HuH-7.5 (cell line): ENCODE measurements at places on chromosomes 2 and 18.

GRCh38 chr2:101802329-101802728 is 104.8 kb downstream of the MAP4K4 start:
- DNase-seq, result no peak

DNA sequence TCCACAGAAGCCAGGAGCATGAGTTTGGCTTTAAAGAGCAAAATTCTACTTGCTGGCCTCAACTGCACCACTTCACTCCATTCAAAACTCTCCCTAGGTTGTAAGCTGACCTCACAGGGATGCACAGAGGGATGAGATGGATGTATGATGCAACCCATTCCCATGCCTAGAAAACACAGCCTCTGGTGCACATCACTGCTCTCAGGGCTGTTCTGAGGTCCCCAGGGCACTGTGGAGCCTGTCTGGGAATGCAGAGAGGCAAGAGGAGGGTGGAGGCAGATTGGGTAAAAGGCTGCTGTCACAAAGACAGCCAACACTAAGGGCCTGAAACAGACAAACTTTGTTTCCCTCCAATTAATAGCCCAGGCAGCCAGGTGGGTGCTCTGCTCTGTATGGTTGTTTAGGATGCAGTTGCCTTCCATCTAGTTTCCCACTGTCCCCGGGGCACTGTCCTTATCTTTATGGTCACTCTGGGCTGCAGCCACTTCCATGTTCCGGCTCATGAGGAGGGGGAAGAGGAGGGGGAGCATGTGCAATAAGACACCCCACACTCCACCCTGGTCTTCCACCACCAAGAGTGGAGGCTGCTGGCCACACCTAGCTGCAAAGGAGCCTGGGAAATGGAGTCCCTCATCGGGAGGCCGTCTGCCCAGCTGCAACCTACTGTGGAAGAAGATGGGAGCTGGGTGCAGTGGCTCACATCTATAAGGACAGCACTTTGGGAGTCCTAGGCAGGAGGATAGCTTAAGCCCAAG is 7.0 kb downstream of the GPR45 start:
- no peak for DNase-seq

DNA sequence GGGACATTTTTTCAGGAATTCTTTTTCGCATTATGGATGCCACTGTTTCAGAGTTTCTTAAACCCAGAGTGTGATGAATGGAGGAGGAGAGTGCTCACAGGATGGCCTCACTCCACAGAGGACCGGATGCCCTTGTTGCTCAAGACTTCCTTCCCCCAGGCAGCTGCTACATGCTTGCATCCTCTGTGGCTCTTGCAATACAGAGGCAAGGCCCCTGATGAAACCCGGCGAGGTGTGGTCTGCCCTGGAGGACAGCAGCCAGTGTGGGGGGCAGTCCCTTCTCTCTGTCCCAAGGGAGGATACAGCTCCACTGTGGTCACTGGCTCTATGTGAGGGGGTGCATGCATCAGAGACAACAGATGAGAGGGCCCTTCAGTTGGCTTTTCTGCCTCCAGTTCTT is 109.6 kb downstream of the SH3RF3 start:
- DNase-seq, result no peak

DNA sequence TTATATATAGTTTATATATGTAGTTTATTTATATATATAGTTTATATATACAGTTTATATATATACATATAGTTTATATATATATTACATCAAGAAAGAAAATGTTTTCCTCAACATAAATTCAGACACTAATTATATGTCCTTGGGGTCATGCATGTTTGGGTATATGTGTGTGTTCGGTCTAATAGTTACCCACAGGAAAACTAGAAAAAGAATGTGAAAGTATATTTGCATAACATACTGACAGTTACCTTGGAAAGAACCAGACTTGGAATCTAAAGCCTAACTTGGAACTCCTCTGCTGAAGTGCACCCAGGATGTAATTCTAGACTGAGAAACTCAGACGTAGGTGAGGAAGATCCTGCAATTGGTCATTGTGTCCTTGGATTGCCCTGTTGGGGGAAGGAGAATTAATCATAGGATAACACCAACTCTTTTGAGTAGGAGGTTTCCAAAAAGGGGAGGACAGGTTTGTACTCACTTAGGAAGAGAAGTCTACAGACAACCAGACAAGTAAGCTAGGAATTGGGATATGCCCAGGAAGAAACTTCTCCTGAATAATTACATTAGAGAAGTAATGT is 8.9 kb upstream of the SLC25A12 start:
- no peak for DNase-seq

DNA sequence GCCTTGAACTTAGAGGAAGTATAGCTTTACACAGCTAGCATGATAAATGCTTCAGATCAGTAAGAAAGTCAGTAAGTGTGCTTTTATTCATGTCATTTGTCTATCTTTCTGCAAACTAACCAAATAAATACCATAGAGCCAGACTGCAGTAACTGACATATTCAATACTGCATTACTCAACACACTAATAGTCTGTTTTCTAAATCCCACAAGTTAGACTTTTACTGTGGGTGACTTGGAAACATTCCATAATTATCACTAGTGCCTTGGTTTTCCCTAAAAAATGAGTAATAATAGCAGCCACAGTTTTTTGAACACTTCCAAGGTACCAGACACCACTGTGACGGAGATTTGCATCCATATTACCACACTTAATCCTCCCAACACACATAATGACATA is 33.0 kb downstream of the ACVR1 start:
- no peak for DNase-seq

DNA sequence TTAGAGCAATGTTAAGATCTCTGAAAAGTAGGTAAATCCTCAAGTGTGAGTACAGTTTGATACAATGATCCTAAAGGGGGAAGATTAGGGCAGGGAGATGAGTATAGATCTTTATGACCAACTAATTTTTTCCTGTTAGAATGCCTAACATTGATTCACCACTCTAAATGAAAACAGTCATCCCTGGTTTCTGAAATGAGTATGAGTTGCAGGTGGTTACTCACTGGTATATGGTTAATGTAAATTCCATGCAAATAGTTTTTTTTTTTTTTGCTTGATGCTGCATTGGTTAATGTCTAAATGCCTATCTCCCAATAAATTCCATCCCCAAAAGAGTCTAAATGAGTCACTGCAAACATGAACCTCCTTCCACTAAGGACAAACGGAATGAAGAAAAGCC is 55.0 kb upstream of the SERPINB2 start:
- no peak for DNase-seq

- DNase-seq, result no peak
These were observed 36.7 kb downstream of the KIAA2012 start for GRCh38 chr2:202109737-202110184.

DNA sequence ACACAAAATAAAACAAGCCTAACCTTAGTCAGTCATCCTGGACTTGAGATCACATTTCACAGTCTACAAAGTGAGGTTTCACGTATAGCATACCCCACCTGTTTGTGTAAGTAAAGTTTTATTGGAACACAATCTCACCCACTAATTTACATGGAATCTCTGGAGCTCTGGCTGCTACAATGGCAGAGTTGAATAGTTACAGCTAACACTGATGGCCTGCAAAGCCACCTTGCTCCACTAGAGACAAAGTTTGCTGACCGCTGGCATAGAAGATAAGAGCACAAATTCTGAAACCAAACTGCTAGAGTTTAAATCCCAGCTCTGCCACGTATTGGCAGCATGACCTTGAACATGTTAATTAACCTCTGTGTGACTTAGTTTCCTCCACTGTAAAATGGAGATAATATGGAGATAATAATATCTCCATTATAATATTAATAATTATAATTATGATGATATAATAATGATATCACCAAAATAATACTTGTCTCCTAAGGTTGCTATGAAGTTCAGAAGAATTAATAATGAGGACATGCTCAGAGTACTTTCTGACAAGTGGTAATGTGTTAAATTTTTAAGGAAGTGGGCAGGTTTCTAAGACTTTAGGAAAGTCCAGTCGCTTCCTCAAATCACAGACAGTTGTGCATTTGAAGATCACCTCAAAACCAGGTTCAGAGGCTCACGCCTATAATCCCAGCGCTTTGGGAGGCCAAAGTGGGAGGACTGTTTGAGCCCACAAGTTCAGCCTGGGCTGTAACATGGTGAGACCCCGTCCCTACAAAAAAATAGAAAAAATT is 204.6 kb downstream of the SH3RF3 start:
- no peak for DNase-seq

- DNase-seq, result no peak
These were observed 75.8 kb upstream of the FN1 start for GRCh38 chr2:215511454-215512346.

DNA sequence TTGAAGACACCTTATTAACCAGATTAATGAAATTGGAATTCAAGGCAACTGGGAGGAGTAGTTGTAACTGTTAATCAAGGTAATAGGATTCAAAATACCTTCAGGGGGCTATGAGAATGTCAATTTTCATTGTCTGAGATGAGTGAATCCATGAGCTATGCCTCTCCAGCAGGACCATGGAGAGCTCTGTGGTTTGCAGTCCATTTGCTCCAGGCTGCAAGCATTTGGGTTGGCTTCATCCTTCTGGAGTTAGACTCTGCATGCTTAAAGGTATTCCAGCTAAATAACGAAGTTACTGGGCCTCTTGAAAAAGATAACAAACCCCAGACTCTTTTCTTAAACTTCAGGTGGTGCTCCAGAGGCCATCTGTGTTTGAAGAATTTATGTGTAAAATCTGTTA is 207.1 kb upstream of the SLC8A1 start:
- no peak for DNase-seq

DNA sequence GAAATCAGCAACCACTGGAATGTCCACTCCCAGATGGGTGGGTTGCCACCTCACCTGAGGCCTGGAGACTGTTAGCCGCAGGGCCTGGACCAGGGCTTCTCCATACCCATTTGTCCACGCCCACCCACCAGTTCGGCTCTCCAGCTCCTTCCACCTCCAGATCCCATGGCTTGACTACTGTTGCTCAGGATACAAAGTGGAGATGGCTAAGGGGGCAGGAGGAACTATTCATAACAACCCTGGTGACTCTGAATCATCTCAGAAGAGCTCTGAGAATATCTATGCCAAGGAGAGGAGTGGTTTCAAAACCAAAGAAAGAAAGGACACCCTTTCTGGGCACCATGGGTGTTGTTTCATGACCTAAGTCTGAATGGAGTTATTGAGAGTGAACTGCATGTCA is 145.8 kb downstream of the LAMA3 start:
- DNase-seq, result no peak

DNA sequence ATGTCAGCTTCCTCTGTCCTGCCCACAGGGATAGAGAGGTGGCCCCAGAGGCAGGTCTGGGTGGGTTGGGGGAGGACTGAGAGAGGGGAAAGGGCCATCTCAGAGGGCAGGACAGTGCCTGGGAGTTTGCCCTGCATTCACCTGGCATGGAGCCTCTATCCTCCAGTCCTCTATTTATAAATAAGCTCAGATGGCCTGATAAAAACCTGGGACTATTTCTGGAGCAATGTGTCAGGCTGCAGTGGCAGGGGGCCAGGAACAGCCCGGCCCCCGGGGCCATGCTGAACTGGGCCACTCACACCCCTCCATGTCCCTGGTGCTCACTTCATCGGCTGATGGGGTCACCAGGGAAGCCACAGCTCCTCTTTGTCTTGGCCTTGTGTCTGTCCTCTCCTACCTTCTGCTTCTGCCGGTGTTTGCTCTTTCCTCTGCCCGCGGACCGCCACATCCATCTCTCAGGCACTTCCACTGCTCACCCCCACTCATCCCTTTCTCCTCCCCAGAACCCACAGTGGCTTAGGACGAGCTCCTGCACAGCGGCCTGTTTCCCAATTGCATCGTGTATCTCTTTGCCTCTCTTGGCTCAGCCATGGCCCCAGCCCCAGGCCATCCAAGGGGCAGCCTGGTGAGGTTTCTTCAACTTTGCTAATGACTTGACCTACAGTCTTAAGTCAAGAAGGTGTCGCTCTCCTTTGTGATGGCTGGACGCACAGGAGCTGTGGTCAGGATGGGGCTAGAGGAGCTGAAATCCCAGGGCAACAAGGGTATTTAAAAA is 38.8 kb downstream of the SCTR start:
- no peak for DNase-seq

- no peak for DNase-seq
These were observed 91.4 kb upstream of the LGALSL start for GRCh38 chr2:64362562-64363026.

DNA sequence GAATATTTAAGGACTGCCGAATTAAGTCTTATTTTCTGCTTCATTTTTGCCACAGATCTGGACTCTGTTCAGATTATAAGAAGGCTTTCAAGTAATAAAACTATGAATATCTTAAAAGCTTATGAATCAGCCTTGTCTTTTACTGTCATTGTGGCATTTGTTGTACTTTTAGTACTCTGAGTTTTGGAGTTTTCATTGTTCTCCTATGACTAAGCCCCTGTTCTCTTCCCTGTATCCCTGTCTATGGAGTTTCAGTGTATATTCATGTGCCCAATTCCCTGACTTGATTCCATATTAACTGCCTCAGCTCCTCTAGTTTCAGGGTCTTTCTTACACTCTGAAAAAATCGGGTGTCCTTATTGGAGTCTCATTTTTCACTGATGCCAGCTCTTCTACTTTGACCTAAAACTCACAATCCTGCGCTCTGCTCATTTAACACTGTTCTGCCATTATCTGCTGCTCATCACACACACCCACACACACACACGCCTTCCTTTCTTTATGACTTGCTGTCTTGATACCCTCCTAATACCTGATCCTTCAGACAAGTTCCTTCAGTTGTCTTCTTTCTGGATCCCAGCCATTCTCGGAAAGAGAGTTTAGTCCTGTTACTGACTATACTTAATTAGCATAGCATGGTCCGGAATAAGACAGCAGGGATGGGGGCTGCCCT is 511.8 kb downstream of the CPS1 start:
- no peak for DNase-seq

- no peak for DNase-seq
These were observed 195.4 kb downstream of the RNF152 start for GRCh38 chr18:61697306-61697909.

- no peak for DNase-seq
These were observed 226.6 kb downstream of the ANKRD30B start for GRCh38 chr18:14974576-14974975.

DNA sequence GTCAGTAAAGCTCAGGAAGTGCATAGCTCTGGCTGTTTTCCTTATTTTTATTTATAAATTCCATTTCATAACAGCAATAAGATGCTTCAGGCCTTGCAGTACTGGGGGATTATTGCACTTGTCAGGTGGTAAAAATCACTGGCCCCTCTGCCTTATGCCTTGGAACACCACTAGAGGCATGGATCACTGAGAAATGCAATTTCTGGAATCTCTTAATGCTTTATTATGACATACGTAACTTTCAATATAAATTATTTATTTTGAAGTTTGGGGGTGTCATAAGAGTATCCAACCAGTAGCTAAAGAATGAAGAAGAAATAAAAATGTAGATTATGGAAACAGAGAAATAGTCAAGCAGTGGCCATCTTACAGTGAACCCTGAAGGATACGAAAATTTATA is 183.1 kb downstream of the FIGN start:
- no peak for DNase-seq

DNA sequence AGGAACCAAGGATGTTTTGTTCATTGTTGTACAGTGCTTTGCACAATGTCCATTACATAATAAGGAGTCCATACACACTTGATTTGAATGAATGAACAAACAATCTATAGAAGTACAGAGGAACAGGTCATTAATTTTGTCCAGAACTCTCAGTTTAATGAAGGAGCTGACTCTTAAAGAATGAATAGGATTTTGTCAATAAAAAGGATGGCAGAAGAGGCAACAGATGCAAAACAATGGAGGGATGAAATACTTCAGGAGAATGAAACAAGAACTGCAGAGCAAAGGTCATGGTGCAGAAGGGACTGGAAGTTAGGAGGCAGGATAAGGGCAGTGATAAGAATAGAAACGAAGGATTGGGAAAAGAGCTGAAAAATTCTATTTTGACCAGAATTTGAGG is 28.7 kb upstream of the COL5A2 start:
- no peak for DNase-seq

- DNase-seq, result no peak
These were observed 342.8 kb downstream of the MTX2 start for GRCh38 chr2:176612036-176612435.

GRCh38 chr2:2699121-2699505 is 368.0 kb upstream of the MYT1L start:
- no peak for DNase-seq
